ENCODE measurements at places on chromosomes 1 and 21.

DNA sequence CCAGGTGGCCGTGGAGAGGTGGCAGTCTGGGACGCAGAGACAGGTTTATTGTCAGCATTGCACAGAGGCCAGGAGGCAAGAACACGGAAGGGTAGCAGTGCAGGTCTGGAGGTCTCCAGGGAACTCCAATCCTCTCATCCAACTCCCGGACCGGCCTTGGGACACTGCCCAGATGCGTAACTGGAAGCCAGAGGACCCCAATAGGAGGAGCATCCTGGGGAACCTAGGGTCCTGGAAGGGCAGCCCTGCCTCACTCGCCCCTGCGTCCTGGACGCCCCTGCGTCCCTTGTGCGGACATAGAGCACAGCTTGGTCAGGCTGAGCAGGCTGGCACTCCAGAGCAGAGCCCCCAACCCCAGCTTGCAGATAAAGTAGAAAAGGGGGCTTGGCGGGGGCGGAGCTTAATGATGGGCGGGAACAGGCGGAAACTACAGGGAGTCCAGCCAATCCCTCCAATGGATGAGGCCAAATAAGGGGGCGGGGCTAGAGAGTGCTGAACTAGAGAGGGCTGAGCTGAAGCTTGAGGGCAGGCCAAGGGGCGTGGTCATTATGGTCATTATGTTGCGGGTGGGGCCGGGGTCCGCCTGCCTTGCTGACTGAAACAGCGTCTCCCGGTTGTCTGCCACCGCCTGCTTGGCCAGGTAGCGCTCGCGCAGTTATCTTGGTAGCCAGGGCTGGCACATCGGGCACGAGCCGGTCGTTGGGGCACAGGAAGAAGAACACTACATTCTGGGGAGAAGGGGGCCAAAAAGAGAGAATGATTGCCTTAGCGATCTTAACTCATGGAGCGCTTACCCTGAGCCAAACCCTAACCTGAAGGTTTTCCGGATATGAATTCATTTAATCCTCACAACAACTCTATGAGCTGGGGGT, 3.7 kb upstream of the ARHGEF19 start:
- no peak for DNase-seq

DNA sequence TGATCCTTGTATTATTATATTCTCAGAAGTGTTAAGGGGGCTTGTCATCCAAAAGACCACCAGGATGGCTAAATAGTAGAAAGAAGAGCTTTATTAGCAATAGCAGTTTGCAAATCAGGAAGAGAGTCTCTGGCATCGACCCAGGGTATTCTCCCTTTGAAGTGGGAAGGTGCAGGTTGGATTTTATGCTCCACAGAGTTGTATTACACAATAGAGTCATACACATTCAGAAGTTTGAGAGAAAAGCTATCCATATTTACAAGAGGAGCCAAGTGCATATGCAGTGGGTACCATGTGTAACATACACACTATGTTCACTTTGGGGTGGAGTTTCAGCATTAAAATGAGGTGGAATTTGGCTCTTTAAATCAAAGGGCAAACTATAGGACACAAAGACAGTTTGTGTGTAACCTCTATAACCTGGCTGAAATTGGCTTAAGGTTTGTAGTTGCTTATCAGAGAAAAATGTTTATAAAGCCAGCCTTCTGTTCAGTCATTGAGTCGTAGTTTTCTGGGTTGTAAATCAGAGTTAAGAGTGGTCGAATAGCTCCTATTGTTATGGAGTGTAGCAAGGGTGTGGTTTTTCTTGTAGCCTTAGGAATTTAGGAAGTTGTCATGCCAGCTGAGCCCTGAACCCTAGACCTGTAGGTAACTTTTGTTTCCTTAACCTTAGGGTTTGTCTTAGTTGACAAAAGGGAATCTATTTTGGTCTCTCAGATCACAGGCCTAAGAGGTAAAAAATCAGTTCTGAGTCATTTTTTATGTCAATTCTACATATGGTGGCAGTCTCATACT, 125.3 kb downstream of the DNM3 start:
- DNase-seq: no peak

DNA sequence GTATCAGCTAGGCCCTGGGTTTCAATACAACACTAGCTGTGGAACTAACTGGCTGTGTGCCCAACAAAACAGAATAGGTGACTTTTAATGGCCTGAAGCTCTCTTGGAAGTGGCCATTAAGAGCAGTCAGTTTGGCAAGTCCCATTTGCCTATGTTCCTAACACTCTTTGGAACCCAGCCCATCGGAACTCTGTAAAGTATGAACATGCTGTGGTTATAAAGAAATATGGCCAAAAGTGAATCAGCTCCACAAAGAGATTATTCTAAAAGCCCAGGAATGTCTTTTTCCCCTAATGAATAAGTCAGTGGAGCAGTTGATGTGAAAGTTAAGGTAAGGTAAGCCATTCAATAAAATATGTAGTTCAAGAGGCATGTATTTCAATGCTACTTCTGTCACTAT, 223.7 kb upstream of the ADAMTS5 start:
- DNase-seq: no peak

DNA sequence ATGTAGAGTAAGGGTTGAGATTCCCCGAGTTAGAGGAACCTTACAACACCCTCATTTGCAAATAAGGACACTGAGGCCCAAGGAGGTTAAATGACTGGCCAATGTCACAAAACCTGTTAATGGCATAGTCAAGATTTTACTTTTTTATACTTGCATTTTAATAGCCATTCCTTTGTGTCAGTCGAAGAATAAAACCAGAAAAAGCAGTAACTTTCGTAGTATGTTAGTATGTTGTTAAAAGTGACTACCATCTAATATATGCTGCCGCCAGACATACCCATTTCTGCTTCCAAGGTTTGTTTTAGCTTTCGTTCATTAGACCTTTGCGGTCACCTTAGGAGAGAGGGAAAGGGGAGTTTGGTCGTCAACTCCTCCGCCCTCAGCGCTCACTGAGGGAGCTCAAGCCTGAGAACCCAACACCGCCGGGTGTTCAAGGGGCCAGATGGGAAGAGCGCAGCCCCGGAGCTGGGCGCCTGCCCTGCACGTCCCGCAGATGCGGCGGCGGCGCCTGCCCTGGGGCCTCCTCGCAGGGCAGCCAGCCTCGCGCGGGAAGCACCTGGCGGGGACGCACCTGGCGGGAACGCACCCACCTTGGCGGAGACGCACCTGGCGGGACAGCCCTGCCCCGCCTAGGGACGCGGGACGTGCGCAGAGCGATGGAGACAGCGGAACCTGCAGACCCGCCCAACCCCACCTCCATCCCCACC, 466 bp downstream of the VPS26C start:
- no peak for DNase-seq

- no peak for DNase-seq
Measured at GRCh38 chr1:38098101-38098847, 51.7 kb upstream of the POU3F1 start.

DNA sequence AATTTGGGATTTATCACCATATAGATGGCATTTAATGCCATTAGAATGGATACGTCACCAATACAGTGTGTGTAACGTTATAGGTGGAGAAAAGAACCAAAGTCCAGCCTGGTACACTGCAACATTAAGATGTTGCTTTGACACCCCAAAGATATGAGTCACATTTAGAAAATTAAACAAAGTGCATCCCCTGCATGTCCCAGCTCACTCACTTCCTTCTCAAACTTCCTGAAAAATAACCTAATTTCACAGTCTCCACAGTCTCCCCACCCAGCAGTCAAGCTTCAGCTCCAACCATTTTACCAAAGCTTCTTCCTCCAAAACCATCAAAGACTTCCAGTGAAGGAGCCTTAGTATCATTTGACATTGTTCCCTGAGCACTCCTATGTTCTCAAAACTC, 111.9 kb downstream of the OMA1 start:
- no peak for DNase-seq

DNA sequence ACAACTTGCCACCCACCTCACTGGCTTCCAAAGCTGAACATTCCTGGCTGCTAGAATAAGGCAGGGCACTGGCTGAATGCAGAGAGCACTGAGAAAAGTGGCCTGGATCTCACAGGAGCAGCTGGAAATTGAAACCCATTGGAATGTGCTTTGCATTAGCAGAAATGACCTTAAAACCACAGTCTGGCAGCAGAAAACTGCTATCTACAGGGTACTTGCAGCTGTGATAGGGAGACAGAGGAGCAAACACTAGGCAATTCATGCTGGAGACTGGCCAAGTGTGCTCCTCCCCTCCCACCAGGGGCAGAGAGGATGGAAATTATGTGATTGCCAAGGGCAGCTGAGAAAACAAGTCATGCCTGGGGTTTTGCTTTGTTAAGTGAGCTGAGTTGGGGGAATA, 47.2 kb downstream of the HSD3B1 start:
- no peak for DNase-seq

GRCh38 chr1:50349242-50349565, 74.0 kb downstream of the DMRTA2 start:
- no peak for DNase-seq

DNA sequence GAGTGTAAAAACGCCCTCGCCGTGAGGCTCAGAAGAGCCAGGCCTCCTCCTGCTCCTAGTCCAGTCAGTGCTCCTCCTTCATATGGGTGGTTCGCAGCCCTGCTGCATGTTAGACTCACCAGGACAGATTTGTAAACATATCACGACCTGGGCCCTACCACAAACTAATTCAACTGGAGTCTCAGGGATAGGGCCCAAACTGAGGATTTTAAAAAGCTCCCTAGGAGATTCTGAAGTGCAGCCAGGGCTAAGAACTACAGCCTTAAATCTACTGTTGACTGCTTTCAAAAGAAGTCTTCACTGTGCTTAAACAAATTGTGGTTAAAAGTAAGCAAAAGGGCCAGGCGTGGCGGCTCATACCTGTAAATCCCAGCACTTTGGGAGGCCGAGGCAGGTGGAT, 57.0 kb downstream of the CAMTA1 start:
- no peak for DNase-seq

DNA sequence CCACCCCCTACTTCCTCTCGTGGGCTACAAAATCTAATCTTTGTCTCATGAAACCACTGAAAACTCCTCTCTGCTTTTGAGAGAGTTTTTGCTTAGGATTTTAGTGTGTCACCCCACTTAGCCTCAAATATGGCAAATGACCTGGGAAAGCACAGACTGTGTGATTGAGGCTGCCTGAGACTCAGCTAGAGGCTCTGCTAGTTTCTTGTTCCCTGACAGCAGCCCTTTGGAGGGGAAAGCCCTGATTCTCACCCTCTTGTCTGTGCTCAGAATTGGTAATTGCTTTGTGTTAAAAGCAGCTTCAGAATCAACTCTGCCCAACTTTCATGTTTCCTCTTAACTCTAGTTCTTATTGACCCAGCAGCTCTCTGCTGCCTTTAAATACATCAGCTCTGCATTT, 85.6 kb upstream of the ZP4 start:
- no peak for DNase-seq

DNA sequence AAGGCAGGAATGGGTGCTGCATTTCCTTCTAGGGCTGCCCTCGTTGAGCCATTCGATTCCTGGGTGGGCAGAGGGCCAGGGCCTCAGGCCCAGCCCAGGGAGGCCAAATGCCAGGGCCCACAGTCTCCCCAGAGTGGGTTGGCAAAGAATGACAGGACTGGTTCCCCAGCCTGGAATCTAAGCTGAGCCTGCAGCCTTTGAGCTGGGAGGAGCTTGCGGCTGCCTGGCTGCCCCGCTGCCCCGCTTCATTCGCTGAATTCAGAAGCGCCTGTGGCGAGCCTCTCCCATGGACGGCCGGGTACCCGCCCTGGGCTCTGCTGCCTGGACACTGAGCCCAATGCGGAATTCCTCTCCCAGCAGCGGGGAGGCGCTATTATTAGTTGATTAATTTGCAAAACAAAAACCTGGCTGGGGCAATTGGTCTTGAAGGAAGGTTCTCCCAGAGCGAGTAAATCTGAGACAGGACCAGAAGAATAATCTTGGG, 32.3 kb upstream of the TARDBP start:
- DNase-seq: no peak

DNA sequence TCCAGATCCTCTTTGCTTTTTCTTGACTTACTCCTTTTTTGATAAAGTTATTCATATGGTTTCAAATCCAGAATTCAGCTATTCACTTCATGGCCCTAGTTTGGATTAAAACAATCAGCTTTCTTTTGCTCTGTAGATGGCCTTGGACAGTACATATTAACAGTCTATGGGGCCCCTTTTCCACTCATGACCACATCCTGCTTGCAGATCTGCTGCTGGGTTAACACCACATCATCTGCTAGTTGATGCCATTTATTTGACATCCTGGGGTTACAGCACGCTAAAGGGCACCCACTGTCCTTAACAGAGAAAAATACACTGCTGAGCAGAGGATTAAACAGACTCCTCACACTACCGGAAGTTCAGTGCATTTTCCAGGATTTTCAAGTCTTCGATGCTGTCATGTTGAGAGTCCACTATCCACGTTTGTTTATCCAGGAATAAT, 941 bp upstream of the IFI16 start:
- no peak for DNase-seq

GRCh38 chr1:70376196-70376595, 21.7 kb upstream of the ANKRD13C start:
- DNase-seq: no peak

GRCh38 chr1:235069577-235070563, 58.8 kb downstream of the TOMM20 start:
- DNase-seq: peak; percentile 100

DNA sequence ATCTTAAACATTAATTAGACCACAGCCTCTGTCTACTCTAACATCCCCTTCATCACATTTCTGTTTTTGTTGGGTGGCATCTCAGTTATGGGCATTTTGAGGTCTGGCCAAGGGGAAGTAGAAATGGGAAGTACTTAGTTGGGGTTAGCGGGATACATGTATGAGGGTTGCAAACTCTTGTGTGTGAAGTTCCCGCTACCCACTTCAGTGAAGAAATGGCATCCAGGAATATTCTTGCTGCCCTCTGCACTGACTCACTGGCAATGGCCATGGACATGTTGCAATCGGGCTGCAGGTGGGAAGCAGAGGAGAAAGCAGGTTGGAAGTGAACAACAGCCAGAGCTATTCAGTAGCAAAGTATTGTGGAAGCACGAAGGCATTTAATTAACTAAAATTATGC, 7.4 kb downstream of the CD48 start:
- DNase-seq: no peak

- DNase-seq: no peak
Measured at GRCh38 chr1:186188736-186189135, 186.3 kb downstream of the TPR start.

All from RCC 7860 (cell line).